ENCODE measurements at places on chromosomes 7 and 10. TPM values are rescaled to one million over a fixed set of nuclear protein-coding genes. Genes with fewer than 3 reads are reported as not detected.

NAT16 gene
- not detected for polyA plus RNA-seq

CREM gene
- polyA plus RNA-seq, result 38.3 TPM

CARD11 gene
- 9.6 TPM for polyA plus RNA-seq

CAV2 gene
- polyA plus RNA-seq, result 53.0 TPM

LRRC17 gene
- polyA plus RNA-seq, result 20.4 TPM

TMEM176B gene
- polyA plus RNA-seq, result 175 TPM
